ENCODE measurements at places on chromosomes 7 and 10.
A peak's percentile ranks its signal among the peaks of the same experiment; 100 is the strongest.

GRCh38 chr7:135782801-135783200 lies 34.2 kb upstream of the FAM180A start:
- no peak for DNase-seq

- no peak for DNase-seq
Observed at GRCh38 chr10:117136391-117136975, 1.6 kb downstream of the VAX1 start.

DNA sequence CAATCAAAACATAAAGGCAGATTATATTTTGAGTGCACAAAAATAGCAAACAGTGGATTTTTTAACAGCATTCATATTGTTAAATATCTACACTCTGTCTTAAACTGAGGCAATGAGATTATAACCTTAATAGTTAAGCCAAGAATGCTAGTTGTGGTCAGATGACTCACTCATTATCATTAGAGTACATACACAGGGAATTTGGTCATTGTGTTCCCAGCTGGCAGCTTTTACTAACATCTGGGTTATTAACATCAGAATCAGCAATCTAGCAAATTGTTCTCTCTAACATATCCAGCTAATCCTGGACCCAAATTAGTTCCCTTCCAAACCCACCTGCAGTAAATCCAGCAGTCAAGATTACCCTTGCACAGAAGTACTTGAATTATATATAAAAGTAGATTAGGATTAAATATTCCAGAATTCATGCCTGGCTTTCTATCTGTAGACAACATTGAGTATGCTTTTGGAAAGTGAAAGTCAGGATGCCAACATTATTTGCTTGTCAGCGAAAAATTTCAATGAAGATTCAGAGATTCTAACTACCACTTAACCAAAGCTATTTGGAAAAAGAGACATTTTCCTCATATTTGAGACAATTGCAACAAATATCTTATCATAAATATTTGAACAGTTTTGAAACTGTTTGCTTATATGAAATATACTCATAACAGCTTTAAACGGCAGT lies 1035.6 kb upstream of the PHF14 start:
- DNase-seq, result no peak

DNA sequence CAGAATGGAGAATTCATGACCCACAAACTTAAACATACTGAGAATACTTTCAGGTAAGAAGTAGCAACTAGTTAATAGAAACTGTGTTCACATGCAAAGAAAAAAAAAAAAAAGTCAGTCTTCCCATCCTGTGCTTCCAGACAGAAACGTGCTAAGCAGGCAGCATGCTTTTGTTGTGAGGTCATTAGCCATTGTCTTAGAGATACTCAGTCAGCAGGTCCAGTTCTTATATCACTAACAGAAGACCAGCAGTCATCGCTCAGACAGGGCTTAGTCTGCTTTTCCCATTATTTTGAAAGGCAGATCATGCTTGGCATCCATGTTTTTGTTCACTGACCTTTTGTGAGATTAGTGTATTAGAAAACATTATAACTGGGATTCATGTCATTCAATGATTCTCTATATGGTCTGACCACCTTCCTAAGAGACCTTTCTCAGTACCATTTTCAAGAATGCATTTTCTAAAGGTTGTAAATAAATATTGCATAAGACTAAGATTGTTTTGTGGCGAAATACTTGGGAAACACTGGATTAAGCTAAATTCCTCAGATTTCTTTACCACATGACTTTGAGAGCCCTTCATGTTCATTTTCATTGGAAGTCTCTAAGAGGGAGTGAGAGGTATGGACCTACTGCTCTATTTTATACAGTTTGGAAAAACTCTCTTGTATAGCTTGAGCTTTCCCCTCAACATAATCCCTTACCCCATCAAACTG lies 45.0 kb upstream of the AGBL3 start:
- peak; percentile 89 for DNase-seq

DNA sequence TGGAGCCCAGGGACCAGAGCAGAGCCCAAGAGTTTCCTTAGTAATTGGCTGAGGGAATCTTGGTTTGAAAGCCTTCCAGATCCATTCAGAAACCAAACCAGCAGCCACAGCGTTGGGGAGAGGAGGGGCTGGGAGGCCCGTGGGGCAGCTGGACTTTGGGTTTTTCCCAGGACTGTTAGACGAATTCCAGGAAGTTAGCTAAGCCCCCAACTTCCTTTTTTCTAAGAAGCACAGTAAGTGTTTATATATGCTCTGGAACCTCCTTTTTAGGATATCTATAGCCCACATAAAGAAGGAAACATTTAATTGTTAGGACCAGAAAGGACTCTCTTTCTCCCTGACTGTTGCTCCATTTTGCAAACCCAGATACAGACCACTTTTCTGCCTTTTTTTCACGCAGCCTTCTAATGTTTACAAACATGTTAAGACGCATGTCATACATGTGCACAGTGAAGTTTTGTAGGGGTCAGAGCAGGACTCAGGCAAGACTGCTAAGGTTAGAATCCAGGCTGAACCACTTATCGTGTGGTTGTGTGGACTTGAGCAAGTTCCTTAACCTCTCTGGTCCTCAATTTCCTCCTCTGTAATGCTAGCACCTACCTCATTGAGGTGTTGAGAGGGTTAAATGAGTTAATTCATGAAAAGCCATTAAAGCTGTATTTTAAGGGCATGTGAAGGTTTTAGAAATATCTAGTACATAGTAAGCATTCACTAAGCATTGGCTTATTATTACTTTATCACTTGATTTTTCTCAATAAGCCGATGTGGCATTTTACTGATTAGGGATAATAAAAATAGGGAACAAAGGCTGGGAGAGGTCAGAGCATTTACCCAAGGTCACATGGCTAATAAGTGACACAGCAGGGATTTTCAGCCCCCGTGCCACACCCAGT lies 42.4 kb downstream of the TBATA start:
- peak; percentile 29 for DNase-seq

- DNase-seq, result no peak
Observed at GRCh38 chr10:52472406-52473146, 158.5 kb downstream of the DKK1 start.

- no peak for DNase-seq
Observed at GRCh38 chr7:15433151-15433550, 128.7 kb downstream of the AGMO start.

DNA sequence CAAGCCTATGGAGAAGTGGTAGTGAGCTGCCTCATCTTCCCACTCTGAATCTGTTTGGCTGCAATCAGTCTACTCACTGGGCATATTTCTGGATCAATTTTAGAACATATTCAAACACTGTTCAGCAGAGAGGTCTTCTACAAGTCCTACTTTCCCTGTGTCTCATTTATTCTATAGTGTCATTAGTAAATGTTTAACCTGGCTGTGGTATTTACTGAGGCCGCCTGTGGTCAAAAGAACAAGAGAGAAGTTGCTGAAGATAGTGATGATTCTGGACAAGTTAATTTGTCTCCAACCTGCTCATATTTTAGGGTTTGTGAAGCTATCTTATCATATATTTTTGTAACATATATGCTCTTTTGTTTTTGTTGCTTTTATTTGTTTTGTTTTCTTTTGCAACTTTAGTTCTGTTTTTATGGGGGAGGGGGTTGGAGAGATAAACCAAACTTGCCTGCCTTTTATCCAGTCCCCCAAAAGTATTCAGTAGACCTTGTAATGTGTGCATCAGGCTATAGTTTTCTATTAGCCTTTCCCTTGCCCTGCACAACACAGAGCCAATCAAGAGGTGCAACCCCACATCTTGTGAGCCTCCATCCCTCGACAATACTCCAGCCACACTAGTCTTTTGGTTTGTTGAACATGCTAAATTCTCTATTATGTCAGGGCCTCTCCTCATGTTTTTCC lies 362.8 kb upstream of the MBL2 start:
- no peak for DNase-seq

- DNase-seq, result no peak
Observed at GRCh38 chr7:2542916-2543871, 12.1 kb downstream of the BRAT1 start.

GRCh38 chr7:85748861-85749260 lies 562.0 kb upstream of the SEMA3D start:
- no peak for DNase-seq

- DNase-seq, result peak; percentile 24
Observed at GRCh38 chr7:43516581-43517342, 66.1 kb upstream of the STK17A start.

- no peak for DNase-seq
Observed at GRCh38 chr10:7788639-7789286, 786 bp downstream of the ATP5F1C start.

- no peak for DNase-seq
Observed at GRCh38 chr10:43411536-43411935, 2.5 kb upstream of the HNRNPF start.

DNA sequence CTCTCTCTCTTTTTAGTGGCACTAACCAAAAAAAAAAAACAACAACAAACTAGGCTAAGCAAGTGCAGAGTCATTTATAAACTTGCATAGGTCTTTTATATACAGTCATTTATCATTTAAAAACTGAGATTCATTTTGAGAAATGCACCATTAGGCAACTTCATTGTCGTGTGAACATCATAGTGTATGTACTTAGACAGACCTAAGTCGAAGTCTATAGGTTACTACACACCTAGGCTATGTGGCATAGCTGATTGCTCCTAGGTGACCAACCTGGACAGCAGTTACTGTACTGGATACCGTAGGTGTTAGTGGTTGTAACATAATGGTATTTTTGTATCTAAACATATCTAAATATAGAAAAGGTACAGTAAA lies 109.1 kb upstream of the SAMD8 start:
- DNase-seq, result no peak

- no peak for DNase-seq
Observed at GRCh38 chr10:129123428-129123827, 343.6 kb upstream of the MGMT start.

DNA sequence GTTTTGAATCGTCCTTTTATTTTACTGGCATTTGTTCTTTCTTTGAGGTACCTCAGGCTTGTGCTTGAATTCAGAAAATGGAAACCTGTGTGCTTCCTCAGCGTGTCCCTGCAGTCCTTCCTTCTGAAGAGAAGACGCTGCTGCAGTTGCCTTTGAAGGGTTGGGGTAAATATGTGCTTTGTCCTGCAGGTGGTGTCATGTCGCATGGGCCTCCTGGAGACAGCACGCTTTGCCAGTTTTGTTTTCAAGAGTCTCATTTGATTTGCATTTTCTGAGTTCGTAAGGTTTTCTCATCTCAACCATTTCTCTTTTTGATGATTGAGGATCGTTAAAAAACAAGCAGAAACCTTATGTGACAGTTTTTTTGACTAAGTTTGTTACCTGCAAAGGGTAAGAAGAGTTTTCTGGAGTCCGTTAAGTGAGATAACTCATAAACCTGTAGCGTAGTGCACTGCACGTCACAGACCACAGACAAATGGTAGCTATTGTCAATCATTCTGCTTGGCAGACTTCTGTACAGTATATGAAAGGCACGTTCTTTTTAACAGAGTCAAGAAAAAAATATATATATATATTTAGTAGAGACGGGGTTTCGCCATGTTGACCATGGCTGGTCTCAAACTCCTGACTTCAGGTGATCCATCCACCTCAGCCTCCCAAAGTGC lies 57.0 kb downstream of the CDC123 start:
- DNase-seq, result peak; percentile 22

- peak; percentile 68 for DNase-seq
Observed at GRCh38 chr7:99473315-99473596, 566 bp downstream of the ZNF789 start.

DNA sequence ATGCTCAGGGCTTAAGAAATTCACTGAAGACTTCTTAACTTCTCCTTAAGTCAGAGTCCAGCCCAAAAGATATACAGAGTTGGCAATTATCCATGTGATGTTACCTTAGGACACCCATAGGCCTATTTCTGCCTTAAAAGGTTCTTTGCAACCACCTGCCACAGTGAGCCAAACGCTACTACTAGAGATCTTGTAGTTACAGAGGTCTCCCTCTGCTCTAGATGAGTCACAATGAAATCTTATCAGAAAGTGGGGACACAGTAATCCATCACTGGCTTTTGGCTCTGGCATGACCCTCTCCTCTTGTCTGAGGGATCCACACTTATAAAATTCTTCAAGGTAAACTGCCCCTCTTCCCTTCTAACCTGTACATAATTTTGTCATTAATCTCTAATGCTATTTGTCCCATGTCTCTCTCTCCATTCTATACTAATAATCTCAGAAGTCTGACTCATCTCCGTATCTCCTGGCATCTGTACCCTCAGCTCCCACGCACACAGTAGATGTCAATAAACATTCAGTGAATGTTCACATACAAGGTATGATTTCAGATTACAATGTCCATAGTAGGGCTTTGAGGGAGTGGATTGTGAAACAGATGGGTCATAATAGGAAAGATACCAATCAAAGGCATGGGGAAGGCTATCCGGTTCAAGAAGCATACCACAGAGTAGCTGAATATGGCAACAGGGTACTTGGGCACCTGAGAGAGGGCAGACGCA lies 112.1 kb downstream of the SGMS1 start:
- peak; percentile 47 for DNase-seq

DNA sequence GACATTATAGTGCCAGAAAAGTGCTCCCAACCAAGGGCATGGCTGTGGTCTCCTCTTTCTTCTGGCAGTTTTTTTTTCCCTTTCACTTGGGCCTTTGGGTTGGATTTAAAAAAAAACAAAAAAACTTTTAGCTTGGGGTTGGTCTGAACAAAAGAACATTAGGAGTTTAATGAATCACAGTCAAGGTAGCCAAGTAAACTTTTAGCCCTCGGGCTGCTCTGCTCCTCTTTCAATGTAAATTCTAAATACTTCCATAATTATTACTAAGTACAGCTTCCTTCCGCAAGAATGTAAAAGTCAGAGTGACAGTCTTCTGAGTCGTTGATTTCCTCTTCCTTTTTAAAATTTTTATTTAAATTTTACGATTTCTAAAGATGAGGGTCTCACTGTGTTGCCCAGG lies 79.2 kb downstream of the NRF1 start:
- no peak for DNase-seq

DNA sequence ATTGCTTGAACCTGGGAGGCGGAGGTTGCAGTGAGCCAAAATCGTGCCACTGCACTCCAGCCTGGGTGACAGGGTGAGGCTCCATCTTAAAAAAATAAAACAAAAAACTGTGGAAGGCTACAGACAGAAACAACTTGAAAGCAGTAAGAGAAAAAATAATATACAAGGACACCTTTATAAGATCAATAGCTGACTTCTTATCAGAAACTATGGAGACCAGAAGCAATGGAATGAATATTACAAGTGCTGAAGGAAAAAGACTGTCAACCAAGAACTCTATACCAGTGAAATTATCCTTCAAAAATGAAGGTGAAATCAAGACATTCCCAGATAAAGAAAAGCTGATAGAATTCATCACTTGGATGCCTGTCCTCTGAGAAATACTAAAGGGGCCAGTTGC lies 49.0 kb downstream of the RBAK start:
- no peak for DNase-seq

DNA sequence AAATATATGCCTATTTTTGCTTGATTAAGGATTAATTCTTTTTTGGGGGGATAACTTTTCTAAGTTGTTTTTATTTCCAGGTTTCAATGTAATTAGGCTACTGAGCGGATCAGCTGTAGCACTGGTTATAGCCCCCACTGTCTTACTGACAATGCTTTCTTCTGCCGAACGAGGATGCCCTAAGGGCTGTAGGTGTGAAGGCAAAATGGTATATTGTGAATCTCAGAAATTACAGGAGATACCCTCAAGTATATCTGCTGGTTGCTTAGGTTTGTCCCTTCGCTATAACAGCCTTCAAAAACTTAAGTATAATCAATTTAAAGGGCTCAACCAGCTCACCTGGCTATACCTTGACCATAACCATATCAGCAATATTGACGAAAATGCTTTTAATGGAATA lies 1.0 kb downstream of the LRRTM3 start:
- no peak for DNase-seq

GRCh38 chr10:46033602-46034011 lies 3.2 kb upstream of the NCOA4 start:
- peak; percentile 77 for DNase-seq
